SK-N-MC (cell line): ENCODE measurements at places on chromosomes 12 and 14.

DNA sequence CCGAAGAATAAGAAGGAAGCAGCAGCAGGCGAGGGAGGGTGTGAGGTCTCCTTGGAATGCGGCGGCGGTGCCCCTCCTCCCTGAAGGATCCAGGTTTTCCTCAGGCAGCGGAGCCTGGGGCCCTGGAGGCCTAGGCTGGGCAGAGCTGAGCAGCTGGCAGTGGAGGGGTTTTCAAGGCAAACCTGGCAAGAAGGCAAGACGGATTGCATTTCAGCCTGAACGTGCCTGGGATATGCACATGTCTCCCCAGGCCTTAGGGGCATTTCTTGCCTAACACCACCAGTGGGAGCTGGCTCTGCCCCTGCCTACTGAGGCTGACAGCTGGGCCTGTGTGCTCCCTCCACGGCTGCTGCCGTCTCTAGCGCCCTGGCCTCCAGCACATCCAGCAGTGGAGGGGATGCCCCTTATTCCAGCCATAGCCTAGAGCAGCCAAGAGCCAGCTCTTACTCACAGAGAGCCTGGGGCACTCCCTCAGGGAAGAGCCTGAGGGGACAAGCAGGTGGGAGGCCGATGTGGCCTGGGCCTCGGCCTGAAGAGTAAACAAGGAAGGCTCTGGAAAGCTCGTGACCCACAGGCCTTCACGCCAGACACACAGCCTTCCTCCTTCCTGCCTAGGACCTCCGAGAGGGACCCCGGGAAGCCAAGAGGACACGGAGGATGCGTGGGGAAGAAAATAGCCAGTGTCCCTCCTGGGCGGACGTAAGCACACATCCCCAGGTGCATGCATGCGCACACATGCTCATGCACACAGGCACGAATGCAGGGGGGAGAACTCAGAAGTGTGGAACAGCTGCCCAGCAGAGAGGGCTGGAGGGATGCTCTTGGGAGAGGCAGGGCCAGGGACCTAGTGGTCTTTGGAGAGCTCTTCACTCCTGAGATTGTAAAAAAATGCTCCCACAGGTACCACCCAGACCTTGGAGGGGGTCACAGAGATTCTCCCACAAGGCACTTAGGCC is 23.0 kb upstream of the EIF2B2 start:
- DNase-seq: no peak

DNA sequence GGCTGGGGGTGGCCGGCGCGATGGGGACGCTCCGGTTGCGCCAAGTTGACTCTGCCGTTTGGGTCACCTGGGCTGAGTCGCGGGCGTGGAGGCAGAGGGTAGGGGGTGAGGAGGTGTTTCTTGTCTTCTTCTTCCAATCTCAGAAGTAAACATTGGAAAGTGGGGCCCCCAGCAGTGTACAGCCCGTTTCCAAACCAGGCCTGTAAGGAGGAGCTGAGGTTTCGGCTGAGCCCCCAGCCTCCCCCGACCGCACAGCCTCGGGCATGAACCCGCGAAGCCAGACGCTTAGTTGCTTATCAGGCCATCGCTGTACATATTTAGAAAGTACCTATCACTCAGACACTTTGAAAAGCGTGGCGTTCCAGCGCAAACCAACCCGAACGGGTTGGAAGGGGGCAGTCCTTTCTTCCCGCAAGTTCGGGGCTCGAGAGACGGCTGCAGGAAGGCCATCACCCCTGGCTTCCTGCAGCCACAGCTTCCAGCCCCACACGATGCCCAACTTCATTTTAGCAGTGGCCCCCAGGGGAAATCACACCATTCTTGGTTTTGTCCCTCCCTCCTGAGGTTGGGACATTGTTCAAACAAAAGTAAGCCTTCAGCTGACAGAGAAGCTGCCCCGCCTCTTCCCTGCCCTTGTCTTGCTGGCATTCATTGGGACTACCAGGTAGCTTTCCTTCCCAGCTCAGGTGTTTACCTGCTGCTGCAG is 164.1 kb downstream of the ZFP36L1 start:
- DNase-seq: no peak

DNA sequence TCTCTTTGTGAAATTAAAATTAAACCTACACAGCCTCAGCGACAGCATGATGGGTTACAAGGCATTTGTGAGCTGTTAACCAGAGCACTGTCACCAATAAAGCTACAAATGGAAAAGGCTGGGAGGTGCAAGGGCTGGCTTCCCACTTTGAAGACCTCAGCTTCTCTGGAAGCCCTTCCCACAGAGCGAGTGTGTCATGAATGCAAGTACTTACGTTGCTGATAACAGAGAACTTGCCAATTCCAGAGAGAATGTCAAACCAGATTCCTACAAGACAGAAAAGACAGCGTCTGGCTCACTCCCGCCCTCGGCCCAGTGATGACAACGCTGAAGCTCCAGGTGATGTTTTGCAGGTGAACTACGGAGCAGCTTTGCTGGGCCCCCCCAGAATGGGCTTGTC is 145.8 kb downstream of the NTF3 start:
- DNase-seq: no peak

DNA sequence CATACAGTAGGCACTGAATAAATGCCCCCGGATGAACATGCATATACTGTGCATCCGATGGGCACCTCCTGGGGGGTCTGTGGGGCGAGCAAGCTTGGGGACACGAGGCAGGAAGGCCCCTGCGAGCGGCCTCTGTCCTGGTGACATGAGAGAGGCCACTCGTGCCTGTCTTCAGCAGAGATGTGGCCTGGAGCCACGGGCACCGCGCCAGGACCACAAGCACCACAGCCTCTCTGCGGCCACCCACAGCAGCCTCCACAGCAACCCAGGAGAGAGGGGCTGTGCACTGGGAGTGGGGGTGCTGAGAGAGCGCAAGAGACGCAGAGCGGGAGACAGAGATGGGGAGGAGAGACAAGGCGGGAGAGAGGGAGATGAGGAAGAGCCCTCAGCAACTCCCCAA is 118.5 kb downstream of the RFLNA start:
- no peak for DNase-seq

- no peak for DNase-seq
These were observed 25.1 kb downstream of the STX2 start for GRCh38 chr12:130813949-130814348.

DNA sequence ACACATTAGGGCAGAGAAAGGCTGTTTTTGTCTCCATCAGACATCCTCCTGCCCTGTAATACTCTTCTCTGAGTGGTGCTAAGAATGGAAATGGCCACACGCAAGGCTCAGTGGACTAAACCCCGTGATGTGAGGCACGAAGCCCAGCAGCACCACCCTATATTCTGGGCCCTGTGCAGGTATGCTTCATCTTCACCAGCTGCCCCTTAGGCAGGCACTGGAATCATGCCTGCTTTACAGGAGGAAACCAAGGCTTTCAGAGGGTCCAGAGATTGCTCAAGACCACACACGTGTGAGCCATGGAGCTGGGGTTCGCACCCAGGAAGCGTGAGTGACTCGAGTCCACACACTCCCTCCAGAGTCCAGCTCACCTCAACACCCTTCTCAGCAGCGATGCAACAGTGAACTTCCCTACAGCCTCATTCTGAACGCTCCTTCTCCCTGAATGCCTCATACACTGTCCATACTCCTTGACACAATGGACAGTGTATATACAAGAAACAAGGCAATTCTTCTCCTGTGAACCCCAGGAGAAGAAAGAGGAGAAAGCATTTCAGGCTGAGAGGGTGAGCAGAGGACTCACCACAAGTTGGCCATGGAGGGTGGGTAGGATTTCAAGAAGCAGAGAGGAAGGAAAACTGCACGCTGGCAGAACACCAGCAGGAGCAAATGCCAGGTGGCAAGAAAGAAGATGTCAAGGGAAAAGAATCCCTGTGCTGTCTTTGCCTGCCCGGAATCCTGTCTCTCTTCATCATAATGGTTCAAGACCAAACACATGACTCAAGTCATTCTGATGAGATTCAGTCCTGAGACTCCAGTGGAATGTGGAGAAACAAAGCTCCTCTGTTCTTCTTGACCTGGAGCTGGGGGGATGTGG is 39.1 kb downstream of the NT5DC3 start:
- no peak for DNase-seq

- no peak for DNase-seq
These were observed 15.4 kb downstream of the PDE1B start for GRCh38 chr12:54564768-54565167.

GRCh38 chr14:100317912-100318808 is 5.0 kb upstream of the SLC25A47 start:
- no peak for DNase-seq

GRCh38 chr12:95136598-95136997 is 63.2 kb upstream of the NR2C1 start:
- no peak for DNase-seq

- no peak for DNase-seq
These were observed 4.8 kb downstream of the YBX3 start for GRCh38 chr12:10718279-10718821.

- no peak for DNase-seq
These were observed 154.4 kb downstream of the RPAP3 start for GRCh38 chr12:47551426-47551851.

GRCh38 chr12:9674226-9674590 is 4.7 kb downstream of the CLEC2D start:
- DNase-seq: no peak

GRCh38 chr14:61609191-61609843 is 86.0 kb upstream of the HIF1A start:
- no peak for DNase-seq

- DNase-seq: no peak
These were observed 42.5 kb downstream of the ATG2B start for GRCh38 chr14:96320605-96321004.

- DNase-seq: peak; percentile 75
These were observed 42.5 kb downstream of the PTCSC3 start for GRCh38 chr14:36134038-36134437.

GRCh38 chr12:79537675-79538074 is 153.1 kb downstream of the PAWR start:
- DNase-seq: no peak

DNA sequence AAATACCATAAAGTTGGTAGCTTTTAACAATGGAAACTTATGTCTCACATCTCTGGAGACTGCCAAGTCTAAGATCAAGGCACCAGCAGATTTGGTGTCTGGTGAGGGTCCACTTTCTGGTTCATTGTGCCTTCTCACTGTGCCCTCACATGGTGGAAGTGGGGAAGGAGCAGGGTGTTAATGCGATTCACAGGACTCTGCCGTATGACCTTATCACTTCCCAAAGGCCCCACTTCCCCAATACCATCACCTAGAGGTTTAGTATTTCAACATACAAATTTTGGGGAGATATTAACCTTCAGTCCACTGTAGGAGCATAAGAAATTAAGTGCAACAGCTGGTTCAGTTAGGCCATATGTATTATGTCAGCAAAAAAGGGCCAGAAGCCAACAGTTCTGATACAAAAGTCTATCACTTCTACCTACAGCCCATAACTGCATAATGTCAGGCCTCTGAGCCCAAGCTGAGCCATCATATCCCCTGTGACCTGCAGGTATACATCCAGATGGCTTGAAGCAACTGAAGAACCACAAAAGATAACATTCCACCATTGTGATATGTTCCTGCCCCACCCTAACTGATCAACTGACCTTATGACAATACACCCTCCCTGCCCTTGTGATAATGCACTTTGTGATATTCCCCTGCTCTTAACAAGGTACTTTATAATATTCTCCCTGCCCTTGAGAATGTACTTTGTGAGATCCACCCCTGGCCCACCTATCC is 24.7 kb downstream of the DDHD1 start:
- DNase-seq: no peak

DNA sequence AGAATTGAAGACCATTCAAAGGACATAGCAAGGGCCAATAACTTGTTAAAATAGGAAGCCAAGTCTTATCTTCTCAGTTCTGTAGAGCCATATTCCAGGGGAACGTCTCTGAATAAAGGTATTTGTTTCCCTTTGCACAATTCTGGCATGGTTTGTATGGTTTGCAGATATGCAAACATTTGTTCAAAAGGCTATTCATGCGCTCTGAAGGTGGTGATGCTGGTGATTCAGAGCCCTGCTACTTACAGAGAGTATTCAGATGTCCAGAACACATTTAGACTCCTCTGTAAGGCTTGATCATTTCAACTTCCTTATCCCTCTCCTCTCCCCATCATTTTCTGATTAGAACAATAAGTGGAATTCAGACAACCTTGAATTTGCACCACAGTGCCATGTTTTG is 35.9 kb downstream of the SLC4A8 start:
- DNase-seq: no peak

DNA sequence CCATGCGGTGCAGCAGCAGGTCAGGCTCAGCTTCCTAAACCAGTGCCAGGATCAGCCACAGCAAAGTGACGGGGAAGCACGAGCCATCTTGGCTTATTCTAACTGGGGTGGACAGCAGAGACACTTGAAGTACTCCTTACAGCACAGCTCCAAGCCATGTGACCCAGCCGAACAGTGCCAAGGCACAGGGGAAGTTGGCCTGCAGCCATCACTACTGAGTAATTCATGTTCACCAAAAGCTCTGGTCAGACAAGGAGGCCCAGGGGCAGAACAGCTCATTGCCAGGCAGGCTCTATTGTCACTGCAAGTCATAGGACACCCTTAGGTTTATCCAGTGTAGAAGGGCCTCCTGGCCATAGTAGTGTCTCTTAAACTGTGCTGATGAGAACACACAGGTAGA is 23.4 kb upstream of the SLC35F4 start:
- DNase-seq: no peak

DNA sequence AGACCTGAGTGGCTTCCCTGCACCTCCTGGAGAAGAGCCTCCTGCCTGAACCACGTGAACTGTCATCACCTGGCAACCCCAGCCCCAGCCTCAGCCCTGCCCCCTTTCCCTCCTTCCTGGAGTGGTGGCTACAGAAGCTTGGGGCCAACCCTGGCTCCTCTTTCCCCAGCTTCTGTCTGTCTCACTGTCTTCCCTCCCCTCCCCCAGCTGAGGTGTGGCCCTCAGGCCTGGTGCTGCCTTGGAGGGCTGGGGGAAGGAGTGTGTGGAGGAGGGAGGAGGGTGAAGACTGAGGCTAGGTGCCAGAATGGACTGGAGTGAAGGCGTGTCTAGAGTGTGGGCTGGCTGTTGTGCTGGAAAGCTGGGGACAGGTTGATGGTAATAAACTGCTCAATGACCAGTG is 9.7 kb downstream of the NFATC4 start:
- no peak for DNase-seq

DNA sequence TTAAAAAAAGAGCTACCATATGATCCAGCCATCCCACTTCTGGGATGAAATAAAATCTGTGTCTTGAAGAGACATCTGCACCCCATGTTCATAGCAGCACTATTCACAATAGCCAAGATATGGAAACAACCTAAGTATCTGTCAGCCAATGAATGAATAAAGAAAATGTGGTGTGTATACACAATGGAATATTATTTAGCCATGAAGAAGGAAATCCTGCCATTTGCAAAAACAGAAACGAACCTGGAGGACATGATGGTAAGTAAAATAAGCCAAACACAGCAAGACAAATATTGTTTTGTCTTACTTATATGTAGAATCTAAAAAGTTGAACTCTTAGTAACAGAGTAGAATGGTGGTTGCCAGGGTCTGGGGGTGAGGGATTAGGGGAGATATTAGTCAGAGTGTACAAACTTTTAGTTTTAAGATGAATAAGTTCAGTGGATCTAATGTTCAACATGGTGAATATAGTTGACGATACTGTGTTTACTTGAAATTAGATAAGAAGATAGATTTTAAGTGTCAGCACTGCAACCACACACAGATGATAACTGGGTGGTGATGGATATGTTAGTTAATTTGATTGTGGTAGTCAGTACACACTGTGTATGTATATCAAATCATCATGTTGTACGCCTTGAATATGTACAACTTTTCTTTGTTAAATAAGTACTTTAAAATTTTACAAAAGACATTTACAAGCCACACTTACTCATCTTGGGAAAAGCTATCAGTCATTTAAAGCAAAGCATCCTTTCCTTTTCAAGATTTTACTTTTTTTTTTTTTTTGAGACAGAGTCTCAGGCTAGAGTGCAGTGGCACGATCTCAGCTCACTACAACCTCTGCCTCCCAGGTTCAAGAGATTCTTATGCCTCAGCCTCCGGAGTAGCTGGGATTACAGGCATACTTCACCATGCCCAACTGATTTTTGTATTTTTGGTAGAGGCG is 89.9 kb downstream of the BICD1 start:
- no peak for DNase-seq
